ENCODE measurements at places on chromosomes 1 and 21.

- no peak for DNase-seq
Observed at GRCh38 chr1:83742446-83742845, 256.5 kb downstream of the TTLL7 start.

DNA sequence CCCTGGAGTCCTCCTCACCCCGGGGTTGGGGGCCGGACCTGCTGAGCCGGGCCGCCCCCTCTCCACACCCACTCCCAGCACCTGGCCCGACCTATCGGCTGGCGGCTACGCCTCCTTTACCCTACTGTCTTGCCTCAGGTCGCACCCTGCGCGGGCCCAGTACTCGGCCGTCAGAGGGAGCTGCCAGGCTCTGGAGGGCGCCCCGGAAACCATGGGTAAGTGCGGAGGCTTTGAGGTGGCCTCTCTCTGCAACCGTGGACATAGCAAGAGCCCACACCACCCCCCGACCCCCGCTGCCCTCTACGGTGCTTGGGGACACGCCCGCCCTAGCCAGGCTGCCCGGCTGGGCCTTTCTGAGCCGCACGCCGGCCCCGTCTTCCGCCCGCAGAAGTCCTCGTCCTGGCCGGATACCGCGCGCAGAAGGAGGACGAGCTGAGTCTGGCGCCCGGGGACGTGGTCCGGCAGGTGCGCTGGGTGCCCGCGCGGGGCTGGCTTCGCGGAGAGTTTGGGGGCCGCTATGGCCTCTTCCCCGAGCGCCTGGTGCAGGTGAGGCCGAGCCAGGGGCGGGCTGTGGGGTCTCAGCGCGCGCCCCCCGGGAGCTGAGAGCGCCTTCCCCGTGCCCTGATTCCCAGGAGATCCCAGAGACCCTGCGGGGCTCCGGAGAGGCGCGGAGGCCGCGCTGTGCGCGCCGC lies at the start of gene SH3D21:
Gene SH3D21 (plus strand): TSS at position 159 of the 692 bp plus-strand sequence. CDS start 53 bp downstream, at position 212.
- peak; percentile 61 for DNase-seq

- DNase-seq: peak; percentile 3
Observed at GRCh38 chr21:24938573-24938972, 668.7 kb downstream of the MRPL39 start.

GRCh38 chr1:203272633-203273205 lies 32.6 kb upstream of the BTG2 start:
- DNase-seq: no peak

DNA sequence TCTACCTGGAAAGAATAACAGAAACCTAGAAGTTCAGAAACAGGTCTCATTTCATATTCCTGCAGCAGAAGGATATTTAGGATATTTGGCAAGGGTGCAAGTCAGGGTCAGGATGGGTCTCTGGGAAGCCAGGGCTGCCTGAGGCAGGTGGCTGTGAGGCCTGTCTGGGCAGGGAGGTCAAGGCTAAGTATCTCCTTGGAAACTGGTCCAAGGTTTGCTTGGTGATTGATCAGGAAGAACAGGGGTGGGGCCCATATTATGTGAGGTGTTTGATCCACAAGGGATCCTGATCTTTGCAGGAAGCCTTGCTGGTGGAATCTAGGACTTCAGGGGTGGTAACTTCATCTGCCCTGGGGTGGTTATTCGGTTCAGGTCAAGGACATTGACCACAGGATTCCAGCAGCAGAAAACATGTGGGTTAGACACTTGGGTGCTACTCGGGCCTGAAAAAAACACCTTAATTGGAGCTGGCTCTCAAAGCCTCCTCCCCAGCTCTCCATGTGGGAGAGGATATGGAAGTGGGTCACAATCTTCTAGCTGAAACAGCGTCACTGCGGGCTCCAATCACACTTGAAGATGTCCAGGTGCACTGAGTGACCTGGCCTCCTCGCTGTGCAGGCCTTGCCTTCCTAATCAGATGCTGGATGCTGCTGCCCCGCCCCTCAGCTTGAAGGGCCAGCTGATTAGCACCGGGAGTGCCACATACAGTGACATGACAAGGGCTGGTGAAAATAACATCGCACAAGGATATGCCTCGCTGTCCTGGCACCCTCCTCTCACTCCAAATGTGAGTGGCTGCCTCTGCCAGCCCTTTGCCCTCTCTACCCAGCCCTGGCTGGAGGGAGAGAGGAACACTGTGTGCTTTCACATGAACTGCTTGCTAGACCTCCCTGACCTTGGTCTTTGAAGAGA lies 8.7 kb downstream of the CTNNBIP1 start:
- DNase-seq: peak; percentile 40

- no peak for DNase-seq
Observed at GRCh38 chr1:208759255-208759654, 515.1 kb upstream of the PLXNA2 start.

DNA sequence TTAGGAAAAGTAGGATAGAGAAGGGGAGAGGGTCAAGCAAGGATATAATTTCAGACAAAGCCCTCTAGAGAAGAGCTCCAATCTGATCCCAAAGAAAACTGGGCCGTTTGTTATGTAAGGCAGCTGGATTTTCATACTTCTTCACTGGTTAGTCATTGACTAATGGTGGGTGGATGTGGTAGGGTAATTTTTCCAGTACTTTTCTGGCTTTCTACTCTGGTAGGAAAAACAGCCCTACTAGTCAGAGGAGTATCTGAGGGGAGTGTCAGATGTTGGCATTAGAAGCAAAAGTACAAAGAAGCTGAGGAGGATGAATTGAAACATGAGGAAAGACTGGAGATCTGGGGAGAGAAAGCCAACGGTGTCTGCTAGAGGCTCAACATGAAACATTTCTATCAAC lies 145.3 kb downstream of the TNFSF18 start:
- DNase-seq: no peak

DNA sequence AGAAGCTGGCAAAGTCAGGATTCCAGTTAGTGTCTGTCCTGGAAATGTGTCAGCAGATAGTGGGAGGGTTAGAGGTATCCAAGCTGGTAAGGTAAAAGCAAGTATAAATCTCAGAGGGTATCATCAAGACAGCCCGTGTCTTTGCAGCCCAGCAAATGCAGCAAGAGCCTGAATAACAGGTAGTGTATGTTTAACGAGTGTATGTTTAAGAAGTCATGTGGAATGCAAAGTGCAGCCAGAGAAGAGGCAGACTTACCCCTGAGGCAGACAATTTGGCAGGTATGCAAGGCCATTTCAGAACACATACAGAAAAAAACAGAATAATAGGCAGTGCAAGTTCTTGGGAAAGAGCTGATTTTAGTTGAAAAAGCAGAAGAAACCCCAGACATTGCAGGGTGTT lies 411.0 kb upstream of the NEGR1 start:
- no peak for DNase-seq

DNA sequence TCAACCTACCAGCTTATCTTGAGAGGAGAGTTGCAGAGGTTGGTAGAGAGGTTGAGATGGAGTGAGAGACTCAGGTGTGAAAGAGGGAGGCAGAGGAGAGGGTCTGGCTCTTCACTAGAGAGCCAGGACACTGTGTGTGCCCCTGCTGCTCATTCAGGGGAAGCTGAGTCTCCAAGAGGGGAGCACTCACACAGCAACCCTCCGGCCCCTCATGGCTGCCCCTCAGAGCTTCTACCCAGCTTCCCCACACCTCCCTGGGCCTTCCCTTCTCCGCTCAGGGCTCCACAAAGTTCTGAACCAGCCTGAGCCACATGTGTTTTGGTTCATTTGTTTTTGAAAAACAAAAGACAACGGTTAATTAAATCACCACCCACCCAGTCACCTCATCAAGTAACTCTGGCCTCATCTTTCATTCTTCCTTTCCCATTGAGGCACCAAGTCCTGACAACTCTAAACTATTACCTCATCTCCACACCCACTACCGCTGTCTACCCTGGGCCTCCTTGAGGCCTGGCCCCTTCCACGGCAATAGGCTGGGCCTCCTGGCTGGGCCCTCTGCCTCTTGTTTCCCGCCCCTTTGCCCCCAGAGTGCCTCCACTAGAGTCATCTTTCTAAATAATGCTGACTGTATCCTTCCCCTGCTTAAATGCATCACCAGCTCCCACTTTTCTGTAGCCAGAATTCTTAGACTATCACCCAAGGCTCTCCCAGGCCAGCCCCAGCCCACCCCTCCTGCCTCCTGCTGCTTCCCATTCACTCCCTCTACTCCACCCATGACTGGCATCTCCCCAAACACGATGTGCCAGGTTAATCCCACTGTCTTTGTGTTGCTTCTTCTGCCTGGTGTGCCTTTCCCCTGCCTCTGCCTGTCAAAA lies 33.0 kb downstream of the TNNT2 start:
- DNase-seq: no peak

- no peak for DNase-seq
Observed at GRCh38 chr1:234724516-234725176, 114.7 kb upstream of the IRF2BP2 start.

GRCh38 chr21:28068455-28069358 lies 924.0 kb downstream of the LTN1 start:
- DNase-seq: no peak

All from hematopoietic multipotent progenitor cell treated with erythropoietin and hydrocortisone succinate and interleukin-3 and kit ligand, for 8 days (in vitro differentiated cells).